ENCODE measurements at places on chromosomes 3 and 15.

DNA sequence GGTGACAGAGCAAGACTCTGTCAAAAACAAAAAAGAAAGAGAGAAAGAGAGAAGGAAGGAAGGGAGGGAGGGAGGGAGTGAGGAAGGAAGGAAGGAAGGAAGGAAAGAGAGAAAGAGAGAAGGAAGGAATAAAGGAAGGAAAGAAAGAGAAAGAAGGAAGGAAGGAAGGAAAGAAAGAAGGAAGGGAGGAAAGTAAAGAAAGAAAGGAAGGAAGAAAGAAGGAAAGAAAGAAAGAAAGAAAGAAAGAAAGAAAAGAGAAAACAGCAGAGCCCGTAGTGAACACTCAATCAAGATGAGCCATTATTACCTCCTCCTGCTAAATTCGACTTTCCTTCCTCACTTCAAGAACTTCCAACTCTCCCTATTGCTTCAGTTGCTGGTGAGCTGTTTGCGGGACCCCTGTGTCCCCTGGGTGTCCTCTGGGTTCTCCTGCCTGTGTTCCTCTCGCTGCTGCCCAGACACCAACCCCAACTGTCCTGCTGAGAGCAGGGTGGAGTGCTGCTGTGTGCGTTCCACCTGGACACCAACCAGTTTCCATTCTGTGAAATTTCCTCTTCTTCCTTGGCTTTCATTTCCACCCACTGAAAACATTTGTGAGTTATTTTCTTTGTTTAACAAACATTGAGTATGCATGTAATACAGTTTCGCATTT, 266.4 kb downstream of the FAM43A start:
- DNase-seq: no peak

GRCh38 chr15:95252404-95252803, 1021.0 kb downstream of the MCTP2 start:
- DNase-seq: no peak

GRCh38 chr3:34008836-34009809, 210.7 kb downstream of the PDCD6IP start:
- DNase-seq: no peak

- no peak for DNase-seq
Observed at GRCh38 chr3:169105561-169105960, 558.0 kb downstream of the MECOM start.

DNA sequence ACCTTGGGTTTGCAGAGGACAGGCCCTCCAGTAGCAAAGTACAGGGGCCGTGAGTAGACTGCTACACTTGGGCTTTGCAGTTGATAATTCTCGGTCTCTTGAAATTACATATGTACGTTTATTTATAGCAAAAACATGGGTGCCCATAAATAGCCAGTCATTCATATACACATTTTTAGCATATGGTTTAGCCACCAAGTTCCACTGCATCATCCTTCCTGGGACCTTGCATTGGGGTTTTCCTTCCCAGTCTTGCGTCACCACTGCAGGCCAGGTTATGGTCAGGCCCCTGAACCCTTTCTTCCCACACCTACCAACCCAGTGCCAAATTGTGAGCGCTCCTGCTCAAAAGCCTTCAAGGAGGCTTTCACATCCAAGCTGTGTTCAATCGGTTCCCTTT, 12.7 kb downstream of the KLHL25 start:
- no peak for DNase-seq

- no peak for DNase-seq
Observed at GRCh38 chr3:53009826-53010539, 35.9 kb downstream of the SFMBT1 start.

DNA sequence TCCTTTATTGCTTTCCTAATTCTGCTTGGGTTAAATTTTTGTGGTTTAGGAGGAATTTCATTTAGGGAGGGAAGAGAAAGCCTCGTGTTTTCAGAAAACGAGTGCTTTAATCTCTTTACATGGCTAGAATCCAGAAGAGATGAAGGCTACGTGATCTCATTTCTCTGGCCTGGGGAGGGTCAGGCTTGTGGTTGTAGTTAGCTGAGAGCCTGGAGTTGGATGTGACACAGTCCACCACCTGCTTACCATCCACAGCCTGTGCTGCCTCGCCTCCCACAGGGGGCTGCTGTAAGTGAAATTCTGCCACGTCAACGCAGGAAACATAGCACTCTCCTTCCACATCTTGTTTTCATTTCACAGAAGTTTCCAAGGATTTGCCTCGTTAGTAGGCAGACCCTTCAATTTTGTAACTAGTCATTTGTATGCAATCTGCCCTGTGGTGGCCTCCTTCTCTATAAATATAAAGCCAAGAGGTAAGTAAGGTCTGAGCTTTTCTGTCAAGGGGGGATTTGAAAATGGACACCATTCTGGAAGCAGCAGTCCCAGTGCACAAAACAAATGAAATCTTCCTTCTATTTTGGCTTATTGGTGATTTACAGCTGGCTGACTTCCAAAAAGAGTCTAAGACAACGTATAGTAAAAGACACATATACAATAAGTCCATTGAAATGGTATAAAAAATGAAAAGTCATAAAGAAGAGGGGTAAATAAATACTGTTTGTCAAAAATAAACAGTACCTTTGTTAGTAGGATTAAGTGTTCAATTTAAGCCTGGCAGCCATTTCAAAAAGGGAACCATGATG, 3.4 kb downstream of the GXYLT2 start:
- DNase-seq: peak; percentile 78

DNA sequence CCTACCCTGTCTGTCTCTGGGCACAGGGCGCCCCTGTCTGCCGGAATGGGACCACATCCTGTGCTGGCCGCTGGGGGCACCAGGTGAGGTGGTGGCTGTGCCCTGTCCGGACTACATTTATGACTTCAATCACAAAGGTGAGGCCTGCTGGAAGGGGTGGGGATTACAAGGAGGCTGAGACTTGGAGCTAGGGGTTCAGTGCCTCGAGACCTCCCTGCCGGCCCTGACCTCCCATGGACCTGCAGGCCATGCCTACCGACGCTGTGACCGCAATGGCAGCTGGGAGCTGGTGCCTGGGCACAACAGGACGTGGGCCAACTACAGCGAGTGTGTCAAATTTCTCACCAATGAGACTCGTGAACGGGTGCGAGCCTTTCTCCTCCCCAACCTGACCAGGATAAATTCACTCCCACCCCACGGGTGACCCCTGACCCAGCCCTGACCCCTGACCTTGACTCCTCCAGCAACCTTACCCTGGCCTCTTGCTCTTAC, 20.4 kb downstream of the PTH1R start:
- no peak for DNase-seq

GRCh38 chr3:182500289-182500688, 293.0 kb upstream of the ATP11B start:
- DNase-seq: no peak

DNA sequence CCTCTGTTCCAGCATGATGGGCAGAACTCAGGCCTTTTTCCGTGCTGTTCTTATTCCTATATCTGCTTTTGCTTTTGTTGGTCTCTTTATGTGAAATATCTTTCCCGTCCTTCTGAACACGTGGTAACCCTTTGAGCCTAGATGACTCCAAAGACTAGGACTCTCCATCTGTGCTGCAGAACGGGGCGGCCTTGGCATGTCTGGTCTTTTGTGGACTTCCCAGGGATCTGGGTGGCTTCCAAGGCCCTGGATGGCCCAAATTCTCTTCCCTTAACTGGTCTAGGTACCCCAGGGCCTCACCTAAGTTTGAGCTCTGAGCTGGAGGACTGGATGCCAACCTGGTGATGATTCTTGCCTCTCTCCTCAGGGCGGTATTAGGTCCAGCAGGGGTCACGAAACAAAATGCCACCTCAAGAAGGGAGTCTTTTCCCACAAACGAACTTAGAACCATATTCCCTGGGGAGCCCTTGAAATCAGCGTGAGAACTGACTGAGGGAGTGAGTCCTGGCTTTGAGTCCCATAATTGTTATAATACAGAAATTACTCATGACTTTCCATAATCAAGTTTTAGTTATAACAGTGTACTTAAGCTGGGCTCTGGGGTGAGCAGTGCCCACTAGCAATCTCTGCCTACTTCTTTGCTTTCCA, 13.8 kb downstream of the TLNRD1 start:
- DNase-seq: no peak

DNA sequence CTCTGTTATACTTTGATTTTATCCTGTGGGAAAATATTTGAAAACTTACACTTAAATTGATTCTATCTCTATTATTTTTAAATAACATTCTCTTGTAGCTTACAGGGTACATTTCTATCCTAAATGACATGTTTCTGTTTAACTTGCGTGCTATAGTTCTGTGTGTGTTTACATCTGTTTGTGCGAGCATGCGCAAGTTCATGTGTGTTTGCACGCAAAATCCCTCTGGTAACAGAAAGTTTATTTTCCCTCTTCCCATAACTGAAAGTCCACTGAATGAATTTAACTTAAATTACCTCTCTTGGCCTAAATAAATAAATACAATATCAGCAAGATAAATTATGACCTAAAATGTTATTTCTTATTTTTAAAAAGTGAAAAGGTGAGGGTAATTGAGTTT, 117.3 kb upstream of the NEO1 start:
- DNase-seq: no peak

DNA sequence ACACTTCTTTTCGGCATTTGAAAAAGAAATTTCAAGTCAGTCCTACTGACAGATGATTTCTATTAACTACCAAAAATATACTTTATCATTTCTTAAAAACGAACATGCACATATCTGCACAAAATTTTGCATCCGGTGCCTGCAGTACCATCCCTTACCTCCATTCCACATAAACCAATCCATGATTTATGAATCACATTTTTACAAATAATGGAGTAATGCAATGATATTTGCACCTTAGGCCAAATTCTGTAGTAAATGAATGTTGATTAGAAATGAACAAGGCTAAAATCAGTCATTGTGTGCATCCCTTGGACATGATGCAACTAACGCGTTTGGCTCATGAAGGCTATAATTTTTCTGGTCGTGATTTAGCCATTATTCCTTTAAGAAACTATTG, 46.5 kb downstream of the ROBO2 start:
- DNase-seq: no peak

DNA sequence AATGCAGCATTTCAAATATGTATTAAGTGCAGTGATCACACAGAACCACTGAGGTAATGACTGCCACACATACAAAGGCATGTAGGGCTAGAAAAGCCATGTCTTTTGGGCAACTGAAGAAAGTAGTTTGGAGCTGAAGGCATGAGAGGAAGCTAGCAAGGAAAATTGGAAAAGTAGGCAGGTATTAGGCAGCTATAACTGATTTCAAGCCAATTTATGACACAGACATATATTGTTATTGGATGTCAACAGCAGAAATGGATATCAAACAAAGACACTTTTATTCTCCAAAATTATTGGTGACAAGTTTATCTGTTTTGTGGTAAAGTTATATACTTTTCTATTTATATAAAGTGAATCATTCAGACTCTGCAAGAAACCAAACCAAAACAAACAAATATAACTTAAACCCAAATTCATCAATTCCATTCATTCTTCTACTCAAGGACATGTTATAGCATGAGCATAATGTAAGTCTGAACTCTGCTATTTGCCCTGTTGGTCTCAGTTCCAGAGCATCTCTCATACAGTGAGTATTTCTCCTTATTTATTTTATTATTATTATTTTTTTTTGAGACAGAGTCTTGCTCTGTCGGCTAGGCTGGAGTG, 307.4 kb upstream of the COL8A1 start:
- no peak for DNase-seq

GRCh38 chr3:149042789-149043386, 43.4 kb downstream of the HLTF start:
- DNase-seq: no peak

DNA sequence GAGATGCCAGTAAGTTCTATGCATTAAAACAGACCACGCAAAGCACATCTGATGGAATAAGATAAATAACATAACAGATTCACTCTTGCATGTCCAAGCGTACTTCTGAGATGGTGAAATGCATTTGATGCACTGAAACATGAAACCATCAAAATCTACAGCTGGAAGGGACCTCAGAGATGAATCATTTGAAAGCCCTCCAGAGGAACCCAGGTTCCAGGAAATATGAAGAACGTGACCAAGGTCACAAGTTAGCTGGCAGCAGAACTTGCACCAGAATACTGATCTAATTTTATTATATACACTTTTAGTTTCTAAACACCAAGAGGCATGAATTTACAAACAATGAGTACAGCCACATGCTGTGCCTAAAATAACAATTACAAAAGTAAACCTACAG, 957.1 kb downstream of the FHIT start:
- no peak for DNase-seq

GRCh38 chr15:37876900-37877299, 57.5 kb upstream of the TMCO5A start:
- no peak for DNase-seq

Measured in NCI-H1092 (cell line).